ENCODE measurements at places on chromosomes 2 and 18.

DNA sequence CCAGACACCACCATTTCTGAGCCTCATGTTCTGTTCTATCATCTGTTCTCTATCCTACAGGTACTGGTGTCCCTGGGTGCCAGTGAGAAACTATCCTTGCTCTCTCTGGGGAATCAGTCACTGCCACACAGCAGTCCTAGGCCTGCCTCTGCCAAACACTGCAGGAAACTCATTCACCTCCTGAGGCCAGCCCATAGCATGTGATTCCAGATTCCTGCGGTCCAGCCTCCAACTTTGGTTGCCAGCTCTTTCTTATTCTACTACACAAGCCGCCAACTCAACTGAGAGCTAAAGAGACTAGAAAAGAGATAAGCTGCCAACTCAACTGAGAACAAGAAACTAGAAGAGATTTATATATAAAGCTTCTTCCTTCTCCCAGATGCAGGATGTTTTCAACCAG, 8.8 kb upstream of the TTLL4 start:
- DNase-seq = no peak

GRCh38 chr18:56804395-56804794, 153.2 kb downstream of the WDR7 start:
- no peak for DNase-seq

GRCh38 chr18:23716966-23717365, 27.7 kb downstream of the LAMA3 start:
- no peak for DNase-seq

DNA sequence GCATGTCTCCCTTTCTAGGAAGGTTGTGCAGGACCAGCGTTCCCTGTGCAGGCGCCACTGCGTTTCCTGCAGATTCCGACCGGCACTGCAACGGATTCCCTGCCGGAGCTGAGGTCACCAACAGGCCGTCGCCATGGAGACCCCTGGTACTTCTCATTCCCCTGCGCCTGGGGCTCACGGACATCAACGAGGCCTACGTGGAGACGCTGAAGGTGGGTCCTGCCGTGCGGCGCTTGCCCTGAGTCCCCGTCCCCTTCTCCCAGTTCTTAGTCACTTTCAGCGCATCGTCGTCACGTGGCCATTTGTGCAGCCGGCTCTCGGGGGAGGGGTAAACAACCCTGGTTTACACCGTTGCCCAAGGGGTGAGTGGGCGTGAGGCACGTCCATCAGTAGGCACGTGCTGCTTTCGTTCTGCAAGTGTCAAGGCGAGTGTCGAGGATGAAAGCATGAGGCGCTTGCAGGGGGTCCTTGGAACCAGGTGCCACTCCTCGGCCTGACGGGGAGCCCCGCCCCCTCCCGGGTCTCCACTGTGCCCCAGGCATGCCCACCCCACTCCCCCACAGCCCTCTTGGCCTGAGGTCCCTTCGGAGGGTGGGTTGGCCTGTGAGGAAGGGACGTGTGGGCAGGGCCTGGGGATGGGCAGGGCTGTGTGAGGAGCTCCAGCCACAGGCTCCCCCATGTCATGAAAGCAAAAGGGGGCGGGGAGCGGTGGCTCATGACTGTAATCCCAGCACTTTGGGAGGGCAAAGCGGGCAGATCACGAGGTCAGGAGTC, 19.8 kb downstream of the DTYMK start:
- DNase-seq = no peak

DNA sequence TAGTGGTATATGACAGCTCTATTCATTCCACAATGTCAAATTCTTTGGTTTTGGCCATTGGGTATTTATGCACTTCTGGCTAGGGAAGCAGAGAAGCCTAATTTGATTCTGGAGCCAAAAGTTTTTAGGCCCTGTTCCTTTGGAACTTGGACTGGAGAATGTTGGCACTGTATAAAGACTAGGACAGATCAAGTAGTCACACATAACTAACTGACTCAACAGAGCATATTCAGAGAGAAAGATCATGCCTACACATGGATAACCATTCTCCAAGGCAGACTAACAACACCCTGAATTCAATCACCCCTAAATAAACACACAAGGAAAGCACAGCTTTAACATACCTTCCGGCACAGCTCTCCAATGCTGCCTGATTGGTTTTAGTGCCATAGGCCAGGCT, 62.9 kb downstream of the ARHGAP15 start:
- no peak for DNase-seq

- DNase-seq = no peak
These were observed 407.3 kb downstream of the PLCL1 start for GRCh38 chr2:198211706-198212105.

DNA sequence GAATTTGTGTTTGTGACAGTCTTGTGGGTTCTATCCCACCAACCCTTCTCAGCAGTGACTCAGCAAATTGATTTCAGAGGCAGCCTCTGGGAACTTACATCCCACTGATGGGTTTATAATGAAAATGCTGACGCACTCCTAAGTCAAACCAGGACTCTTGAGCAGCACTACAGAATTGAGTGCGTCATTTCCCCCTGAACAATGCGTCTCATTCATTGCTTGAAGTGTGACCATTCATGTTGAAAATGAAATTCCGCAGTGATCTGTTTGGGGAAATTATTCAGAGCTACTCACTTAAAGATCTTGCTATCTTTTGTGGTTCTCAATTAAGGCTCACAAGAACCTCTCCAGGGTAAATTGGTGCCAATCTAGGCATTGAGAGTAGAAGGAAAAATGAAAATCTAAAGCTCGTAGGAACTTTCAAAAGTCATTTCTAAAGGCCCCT, 417.7 kb upstream of the SLC14A2 start:
- no peak for DNase-seq

- no peak for DNase-seq
These were observed 325.1 kb upstream of the TANK start for GRCh38 chr2:160835166-160835565.

DNA sequence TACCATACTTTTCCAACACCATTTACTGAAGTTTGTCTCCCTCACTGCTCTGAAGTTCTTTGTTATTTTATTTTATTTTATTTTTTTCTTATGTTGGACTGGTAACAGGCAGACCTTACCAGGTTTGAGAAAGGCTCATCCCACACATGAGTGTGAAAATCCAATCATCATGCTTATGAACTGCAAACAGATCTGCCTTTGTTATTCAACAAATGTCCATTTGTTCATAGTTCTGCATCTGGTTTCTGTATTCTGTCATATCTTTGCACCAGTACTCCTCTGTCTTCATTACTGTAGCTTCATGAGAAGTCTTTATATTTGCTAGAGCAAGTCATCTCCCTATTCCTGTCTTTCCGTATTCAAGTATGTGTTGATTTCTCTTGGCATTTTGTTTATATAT, 5.3 kb downstream of the RNU2-63P start:
- no peak for DNase-seq

DNA sequence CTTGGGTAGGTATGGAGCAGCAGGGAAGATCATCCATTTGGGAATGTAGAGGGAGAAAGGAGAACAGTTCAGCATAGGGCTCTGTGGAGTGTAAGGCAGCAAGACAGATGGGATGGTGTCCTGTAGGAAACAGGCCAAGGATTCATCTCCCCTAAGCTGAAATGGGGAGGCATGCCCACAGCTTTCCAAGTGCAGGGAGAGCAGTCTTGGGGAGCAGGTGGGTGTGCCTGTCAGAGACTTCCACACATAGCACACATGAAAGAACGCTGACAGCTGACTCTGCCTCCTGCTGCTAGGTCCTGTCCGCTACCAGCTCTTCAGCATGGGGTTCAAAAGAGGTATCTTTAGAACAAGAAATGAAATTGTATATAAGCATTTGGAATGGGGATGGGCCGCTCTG, 9.0 kb downstream of the SETBP1 start:
- DNase-seq = no peak

DNA sequence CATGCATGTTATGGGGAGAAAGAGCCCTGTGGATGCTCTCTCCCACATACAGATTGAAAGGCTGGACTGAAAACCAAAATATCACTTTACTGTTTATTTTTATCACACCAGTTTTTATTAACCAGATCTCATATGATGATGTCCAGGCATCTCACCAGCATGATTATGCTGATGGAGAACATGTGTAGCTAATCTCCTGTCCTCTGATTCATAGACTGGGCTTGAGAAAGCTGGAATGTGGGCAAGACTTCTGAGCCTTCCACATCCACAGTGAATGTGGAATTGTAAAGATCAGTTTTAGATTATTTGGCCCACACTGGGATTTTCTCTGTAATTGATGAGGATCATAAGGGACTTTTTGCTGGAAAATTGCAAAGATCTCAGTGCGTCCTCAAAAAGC, 137.9 kb downstream of the ICOS start:
- no peak for DNase-seq
